ENCODE measurements at places on chromosomes 2 and 18.

DNA sequence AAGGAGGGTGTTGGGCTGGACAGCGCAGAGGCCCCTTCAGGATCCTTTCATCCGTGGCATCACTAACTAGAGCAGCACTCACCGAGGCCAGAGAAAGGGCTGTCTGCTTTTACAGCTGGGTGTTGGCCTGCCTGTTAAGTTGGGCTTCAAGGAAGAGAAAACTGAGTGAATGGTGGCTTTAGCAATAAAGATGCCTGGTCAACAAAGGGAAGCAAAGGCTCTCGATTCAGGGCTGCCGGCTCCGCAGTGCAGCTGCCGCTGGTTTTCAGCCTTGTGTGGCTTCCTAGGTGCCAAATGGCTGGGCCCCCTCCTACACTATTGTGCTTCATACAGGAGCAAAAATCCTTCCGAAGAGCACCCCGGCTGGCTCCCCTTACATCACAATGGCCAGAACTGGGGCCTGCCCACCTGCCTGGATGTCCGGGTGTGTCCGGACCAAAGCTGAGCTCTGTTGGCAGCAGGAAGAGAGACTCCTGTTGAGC is 61.0 kb upstream of the GPR45 start:
- no peaks in the 10 kb centered on the region for H3K27me3 ChIP-seq
- no peak overlapping the region for H3K4me3 ChIP-seq
- no peak overlapping the region for H3K27ac ChIP-seq

GRCh38 chr18:55322178-55322735 is 265.7 kb downstream of the TCF4 start:
- H3K4me1 ChIP-seq: peaks cover 1% of the 10 kb centered on the region
- H3K27me3 ChIP-seq: no peaks in the 10 kb centered on the region
- peak; percentile 50 for DNase-seq
- no peak overlapping the region for H3K4me3 ChIP-seq
- H3K36me3 ChIP-seq: no peaks in the 10 kb centered on the region
- peak overlapping the region; percentile 82 for H3K27ac ChIP-seq

DNA sequence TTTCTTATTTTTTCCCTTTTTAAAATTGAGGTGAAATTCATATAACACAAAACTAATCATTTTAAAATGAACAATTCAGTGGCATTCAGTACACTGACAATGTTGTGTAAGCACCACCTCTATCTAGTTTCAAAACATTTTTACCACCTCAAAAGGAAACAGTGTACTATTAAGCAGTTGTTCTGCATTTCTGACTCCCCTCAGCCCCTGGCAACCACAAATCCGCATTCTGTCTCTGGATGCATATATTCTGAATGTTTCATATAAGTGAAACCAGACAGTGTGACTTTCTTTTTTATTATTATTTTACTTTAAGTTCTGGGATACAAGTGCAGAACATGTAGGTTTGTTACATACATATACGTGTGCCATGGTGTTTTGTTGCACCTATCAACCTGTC is 19.2 kb upstream of the TANK start:
- no peak for DNase-seq
- no peak overlapping the region for H3K4me3 ChIP-seq
- H3K27me3 ChIP-seq: no peaks in the 10 kb centered on the region
- no peaks in the 10 kb centered on the region for H3K4me1 ChIP-seq
- H3K27ac ChIP-seq: no peak overlapping the region

- H3K4me1 ChIP-seq: no peaks in the 10 kb centered on the region
- H3K27ac ChIP-seq: no peak overlapping the region
- no peaks in the 10 kb centered on the region for H3K27me3 ChIP-seq
- no peaks in the 10 kb centered on the region for H3K36me3 ChIP-seq
Measured at GRCh38 chr2:196314780-196315179, 143.4 kb upstream of the STK17B start.

DNA sequence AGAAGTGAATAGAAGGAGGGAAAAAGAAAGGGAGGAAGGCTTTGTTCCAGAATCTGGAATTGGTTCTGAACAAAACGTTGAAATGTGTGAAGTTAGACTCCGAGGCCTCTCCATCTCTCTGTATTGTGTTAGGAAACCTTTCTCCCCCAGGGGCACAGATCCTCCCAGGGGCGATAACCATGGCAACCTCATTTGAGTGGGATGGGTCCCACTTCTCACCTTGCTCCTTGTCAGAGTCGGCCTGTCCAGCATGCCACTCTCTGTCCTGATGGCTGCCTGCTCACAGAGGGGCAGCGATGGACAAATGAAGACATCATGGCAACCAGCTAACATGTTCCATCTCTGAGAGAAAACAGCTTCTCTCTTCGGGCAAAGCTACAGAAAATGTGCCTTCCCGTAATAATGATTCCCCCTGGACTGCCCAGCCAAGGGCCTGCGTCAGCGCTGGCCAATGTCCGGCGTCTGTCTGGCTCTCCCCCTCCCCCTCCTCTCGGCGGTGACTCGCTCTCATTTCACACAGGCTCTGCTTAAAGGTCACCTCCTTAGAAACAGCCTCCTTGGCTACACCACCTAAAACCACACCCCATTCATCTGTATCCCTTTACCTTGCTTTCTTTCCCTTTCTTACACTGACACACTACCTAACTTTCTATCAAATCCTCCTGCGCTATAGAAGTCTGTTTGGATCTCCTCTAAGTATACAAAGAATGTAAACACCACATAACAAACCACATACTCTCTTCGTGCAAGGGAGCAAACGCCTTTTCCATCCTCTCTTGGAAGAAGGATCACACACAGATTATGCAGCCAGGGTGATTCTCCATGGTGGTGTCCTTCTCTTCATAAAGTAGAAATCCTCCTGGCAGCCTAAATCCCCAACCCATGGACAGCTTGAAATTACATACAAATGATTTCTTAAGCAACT is 32.1 kb upstream of the TTC39C start:
- peaks cover 5% of the 10 kb centered on the region for H3K4me1 ChIP-seq
- no peak overlapping the region for H3K27ac ChIP-seq
- no peak overlapping the region for H3K4me3 ChIP-seq
- H3K36me3 ChIP-seq: no peaks in the 10 kb centered on the region

GRCh38 chr2:57450170-57450569 is 596.4 kb upstream of the VRK2 start:
- H3K4me1 ChIP-seq: no peaks in the 10 kb centered on the region
- H3K27ac ChIP-seq: no peak overlapping the region
- H3K36me3 ChIP-seq: no peaks in the 10 kb centered on the region
- no peak overlapping the region for H3K4me3 ChIP-seq
- no peak for DNase-seq

DNA sequence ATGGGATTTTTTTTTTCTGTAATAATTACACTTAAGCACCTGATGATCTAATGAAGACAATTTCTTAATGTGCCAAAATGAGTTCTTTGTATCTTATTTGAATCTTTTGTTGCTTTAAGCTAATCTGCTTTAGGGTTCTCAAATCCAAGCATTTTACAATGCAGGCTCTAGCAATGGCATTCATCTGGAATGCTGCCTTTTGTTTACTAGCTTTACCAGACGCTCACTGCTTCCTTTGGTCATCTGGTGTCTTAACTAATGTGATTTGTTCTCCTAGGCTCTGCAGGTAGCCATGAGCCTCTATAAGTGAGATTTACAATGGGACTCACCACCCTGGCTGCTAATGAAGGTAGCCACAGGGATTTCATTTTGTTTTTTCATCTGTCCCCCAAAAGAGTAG is 100.3 kb downstream of the GREB1L start:
- DNase-seq: no peak
- no peak overlapping the region for H3K4me3 ChIP-seq
- no peaks in the 10 kb centered on the region for H3K36me3 ChIP-seq
- no peaks in the 10 kb centered on the region for H3K27me3 ChIP-seq
- no peak overlapping the region for H3K27ac ChIP-seq
- no peaks in the 10 kb centered on the region for H3K4me1 ChIP-seq

GRCh38 chr2:54469484-54470053 is 13.4 kb downstream of the SPTBN1 start:
- DNase-seq: no peak
- H3K36me3 ChIP-seq: no peaks in the 10 kb centered on the region
- no peaks in the 10 kb centered on the region for H3K27me3 ChIP-seq
- no peak overlapping the region for H3K4me3 ChIP-seq

DNA sequence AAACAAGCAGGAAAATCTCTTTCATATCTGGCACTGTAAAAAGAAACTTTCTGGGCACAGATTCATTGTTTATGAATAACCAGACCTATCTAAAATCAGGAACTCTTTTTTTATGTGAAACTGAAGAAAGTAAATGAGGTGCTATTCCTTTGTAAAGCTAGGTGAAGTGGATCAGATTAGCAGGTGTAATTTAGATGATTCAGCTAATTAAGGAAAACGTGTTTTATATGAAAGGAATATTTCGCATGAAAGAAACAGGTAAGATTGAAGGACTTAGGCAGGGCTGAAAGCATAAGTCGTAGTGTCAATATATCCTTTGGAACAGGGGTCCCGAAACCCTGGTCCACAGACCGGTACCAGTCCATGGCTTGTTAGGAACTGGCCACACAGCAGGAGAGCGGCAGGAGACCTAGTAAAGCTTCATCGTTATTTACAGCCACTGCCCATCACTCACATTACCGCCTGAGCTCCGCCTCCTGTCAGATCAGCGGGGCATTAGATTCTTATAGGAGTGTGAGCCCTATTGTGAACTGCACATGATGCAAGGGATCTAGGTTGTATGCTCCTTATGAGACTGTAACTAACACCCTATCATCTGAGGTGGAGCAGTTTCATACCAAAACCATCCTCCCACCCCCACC is 20.3 kb upstream of the XIRP2 start:
- H3K27me3 ChIP-seq: no peaks in the 10 kb centered on the region
- no peak overlapping the region for H3K27ac ChIP-seq
- DNase-seq: no peak
- no peaks in the 10 kb centered on the region for H3K36me3 ChIP-seq
- H3K4me3 ChIP-seq: no peak overlapping the region

GRCh38 chr2:15647622-15648590 is 56.2 kb downstream of the DDX1 start:
- no peaks in the 10 kb centered on the region for H3K36me3 ChIP-seq
- DNase-seq: no peak
- H3K27ac ChIP-seq: no peak overlapping the region
- no peak overlapping the region for H3K4me3 ChIP-seq
- no peaks in the 10 kb centered on the region for H3K27me3 ChIP-seq
- H3K4me1 ChIP-seq: no peaks in the 10 kb centered on the region

GRCh38 chr2:209526561-209526960 is 102.7 kb downstream of the MAP2 start:
- H3K27ac ChIP-seq: no peak overlapping the region
- no peak overlapping the region for H3K4me3 ChIP-seq

DNA sequence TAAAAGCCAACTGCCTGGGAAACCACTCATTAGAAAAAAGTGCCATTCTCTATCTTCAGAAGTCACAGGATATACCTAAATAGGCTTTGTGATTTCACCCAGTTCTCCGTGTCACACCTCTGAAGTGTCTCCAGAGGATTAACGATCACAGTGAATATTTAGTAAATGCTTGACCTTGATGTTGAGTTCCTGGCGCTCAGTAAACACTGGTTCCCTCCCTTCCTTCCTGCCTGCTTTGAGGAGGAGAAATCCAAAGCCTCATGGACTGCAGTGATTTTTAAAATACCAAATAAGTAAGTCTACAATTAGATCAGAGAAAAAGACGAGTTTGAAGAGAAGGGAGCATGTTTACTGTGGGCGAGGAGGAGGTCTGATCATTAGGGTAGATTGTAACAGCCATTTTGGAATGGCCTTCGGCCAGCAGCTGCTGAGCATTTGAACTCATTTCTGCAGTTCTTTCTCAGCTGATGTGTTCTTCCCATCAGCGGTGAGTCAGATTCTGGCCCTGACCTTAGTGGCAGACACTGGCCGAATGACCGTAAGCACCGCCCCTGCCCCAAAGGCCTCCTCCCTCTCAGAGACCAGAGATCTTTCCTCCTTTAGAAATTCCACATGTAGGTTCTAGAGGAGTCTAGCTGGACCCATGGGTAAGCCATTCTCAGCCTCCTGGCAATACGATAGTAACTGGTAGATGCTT is 62.1 kb upstream of the SLC16A14 start:
- H3K4me3 ChIP-seq: no peak overlapping the region
- H3K36me3 ChIP-seq: no peaks in the 10 kb centered on the region
- peak overlapping the region; percentile 66 for H3K27ac ChIP-seq
- no peak for DNase-seq

- H3K4me3 ChIP-seq: peak overlapping the region; percentile 74
- H3K27ac ChIP-seq: peak overlapping the region; percentile 69
- peak; percentile 80 for DNase-seq
- H3K36me3 ChIP-seq: no peaks in the 10 kb centered on the region
Measured at GRCh38 chr2:190180313-190181122, 118.0 kb upstream of the MSTN start.

DNA sequence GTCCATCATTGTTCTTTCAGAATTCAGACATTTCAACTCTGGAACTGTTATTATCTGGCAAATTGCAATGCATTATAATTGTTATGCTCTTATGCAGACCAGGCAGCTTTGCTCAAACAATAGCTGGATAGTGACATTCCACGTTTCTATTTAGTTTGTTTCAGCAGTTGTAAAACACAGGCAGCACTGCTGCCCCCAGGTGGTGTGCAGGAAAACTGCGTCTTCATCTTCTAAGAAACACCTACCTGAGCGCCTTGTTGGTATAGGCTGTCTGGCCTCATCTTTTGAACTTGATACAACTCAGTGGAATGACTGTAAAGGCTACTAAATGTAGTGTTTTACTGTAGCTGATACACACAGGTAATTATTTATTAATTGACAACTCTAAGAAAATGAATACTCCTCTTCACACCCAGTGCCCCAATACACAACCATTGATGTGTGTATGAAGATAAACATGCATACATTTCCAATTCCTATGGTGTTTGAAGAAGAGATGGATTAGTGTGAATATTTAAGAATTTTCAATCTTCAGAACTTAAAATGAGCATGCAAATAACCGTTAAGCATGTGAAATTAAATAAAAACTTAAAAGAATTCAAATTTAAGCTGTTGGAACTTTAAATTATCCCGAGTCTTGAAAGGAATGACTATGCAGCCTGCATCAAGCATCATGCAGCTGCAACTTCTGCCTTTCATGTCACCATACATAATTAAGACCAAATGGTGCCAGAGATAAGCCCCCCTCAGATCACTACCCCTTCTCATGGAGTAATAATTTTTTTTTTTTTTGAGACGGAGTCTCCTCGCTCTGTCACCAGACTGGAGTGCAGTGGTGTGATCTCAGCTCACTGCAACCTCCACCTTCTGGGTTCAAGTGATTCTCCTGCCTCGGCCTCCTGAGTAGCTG is 85.6 kb downstream of the CD8B2 start:
- H3K27ac ChIP-seq: no peak overlapping the region
- no peaks in the 10 kb centered on the region for H3K27me3 ChIP-seq
- no peak for DNase-seq
- H3K4me3 ChIP-seq: no peak overlapping the region
- H3K36me3 ChIP-seq: no peaks in the 10 kb centered on the region

GRCh38 chr2:38153476-38154135 is 77.7 kb upstream of the CYP1B1 start:
- H3K4me1 ChIP-seq: peaks cover 17% of the 10 kb centered on the region
- H3K4me3 ChIP-seq: no peak overlapping the region
- no peaks in the 10 kb centered on the region for H3K27me3 ChIP-seq
- H3K36me3 ChIP-seq: no peaks in the 10 kb centered on the region
- DNase-seq: no peak

All from liver (tissue), 10 donors.